ENCODE measurements at places on chromosomes 7 and 10.

- DNase-seq = no peak
These were observed 155.6 kb upstream of the FAM13C start for GRCh38 chr10:59517996-59518395.

GRCh38 chr10:49585387-49585786 lies 24.7 kb upstream of the SLC18A3 start:
- DNase-seq = no peak

DNA sequence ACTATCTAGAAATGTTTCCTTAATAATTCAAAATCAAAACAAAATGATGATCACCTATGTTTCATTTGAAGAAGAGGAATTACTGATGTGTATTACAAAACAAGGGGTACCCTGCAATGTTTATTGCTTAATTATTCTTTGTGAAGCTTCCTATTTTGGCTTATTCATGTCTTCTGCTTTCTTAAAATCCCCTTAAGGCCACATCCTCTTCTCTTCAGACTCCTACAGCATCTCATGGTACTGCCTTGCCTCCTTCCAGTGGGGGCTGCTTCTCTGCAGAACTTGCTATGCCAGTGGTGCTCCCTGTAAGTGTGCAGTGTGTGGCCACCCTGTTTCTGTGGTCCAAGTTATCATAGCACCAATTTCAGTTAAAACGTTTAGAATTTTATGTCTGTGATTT lies 35.0 kb downstream of the CCDC146 start:
- DNase-seq = no peak

DNA sequence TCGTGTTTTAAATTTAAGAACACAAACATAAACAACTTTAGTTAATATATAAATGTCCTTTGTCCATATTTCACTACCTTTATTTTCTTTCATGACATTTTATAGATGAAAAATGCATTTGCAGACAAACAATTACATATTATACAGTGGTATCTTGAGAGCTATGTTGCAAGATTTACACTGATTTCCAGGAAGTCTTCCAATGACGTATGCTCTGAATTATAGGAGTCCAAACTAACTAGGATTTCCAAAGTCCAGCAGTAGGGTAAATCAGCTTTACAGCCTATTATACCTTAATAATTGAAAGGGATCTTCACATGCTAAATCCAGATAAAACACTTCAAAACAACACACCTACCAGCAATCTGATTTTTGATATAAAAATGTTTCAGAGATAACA lies 69.4 kb downstream of the HYCC1 start:
- no peak for DNase-seq

GRCh38 chr7:12765431-12766100 lies 78.1 kb downstream of the ARL4A start:
- no peak for DNase-seq
